ENCODE measurements at places on chromosomes 3 and 15.

GRCh38 chr3:124779751-124780191, 49.5 kb downstream of the UMPS start:
- no peak for DNase-seq

GRCh38 chr3:50008931-50009330, 69.0 kb downstream of the RBM6 start:
- DNase-seq = no peak

DNA sequence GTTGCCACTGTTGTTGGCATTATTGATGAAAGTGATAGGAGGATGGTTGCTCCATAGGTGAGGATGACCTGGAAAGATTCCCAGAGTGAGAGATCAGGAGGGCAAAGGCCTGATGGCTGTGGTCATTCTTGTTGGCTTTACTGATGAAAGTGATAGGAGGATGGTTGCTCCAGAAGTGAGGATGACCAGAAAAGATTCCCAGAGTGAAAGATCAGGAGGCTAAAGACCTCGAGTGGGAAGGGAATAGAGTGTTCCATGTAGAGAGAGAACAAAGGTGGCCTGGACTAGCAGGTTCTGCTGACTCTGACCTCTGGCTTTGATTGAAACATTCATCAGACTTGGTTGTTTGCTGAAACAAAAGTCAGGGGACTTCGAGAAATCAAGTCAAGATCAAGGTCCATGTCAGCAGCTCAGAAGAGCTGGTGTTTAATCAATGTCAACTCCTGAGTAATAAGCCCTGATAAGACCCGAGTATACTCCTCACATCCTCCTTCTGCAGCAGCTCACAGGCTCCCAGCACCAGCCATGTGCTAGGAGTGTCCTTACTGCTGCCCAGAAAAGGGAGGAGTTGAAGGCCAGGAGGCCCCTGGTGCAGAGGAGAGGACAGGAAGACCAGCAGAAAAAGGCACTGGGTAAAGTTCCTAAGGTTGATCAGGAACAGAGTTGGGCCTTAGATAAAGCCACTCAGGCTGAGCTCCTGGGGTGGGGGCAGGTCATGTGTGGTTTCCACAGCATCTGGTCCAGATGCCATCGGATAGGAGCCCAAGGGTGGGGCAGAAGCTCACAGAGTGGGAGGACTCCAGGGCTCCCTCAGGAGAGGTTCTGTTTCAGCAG, 19.9 kb downstream of the CYP8B1 start:
- DNase-seq = no peak

DNA sequence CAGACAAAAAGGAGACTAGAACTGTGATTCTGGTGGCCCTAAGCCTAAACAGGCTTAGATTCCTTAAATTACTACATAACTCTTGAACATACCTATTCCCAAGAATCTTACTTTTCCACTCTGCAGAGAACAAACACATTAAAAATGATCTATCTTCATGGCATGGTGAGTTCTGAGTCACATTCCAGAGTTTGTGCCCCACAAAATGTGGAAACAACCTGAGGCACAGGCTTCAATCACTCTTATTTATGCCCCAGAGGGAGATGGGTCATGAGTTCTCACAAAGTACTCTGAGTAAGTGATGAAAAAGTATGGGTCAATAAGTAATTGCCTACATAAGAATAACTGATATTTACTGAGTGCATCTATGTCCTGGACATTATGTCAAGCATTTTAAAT, 137.5 kb upstream of the SLC2A2 start:
- no peak for DNase-seq

- DNase-seq = no peak
Measured at GRCh38 chr3:58003093-58003492, 5.1 kb upstream of the FLNB start.

GRCh38 chr3:194301730-194302129, 49.4 kb downstream of the CPN2 start:
- DNase-seq = no peak

GRCh38 chr3:127699416-127700300, 26.9 kb downstream of the ABTB1 start:
- no peak for DNase-seq

DNA sequence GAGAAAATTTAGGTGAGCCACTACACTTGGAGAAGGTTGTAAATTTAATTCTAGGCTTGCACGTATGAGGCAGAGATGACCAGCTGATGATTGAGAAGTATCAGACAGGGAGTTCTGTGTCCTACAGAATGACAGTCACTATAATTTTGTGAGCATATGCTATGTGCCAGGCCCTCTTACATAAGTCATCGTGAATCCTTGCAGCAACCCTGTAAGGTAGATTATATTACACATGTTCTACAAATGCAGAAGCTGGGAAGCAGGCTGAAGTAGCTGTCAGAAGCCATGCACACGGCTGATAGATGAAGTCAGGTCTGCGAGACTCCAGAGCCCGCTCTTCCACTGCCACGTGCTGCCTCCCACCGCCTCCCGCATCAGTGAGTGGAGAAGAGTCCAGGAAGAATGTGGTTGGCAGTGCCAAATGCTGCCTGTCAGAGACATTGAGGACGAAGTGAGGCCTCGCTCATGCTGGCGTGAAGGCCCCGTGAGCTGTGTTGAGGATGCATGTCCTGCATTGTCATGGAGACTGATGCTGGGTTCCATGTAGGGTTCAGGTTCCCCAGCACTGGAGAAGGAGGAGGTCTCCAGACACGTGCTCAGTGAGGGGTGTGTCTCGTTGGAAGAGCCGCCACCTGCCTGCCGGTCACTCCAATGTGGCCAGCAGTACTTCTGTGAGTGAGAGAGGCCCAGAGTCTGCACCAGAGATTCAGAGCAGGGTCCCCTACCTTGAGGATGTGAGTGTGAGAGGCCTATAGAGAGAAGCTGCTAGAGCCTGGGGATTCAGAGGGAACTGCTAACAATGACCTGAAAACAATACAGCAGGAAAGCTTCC, 123.3 kb upstream of the PLXNA1 start:
- DNase-seq = no peak

DNA sequence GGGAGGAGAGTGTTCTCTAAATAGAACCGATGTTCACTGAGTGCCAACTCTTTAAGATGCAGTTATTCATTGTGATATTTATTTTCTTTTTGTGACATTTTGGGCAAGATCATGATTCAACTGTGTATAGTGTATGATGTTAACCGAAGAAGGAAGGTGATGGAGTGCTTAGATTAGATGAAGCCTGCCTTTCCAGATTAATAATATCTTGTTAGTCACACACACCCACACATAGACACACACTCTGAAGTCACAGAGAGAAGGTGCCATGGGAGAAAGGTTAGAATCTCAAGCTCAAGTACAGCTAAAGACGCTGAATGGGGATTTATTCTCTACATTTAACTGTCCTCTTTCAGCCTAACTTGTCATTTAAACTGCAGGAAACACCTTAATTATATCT, 77.0 kb downstream of the SLC9A9 start:
- DNase-seq = no peak

GRCh38 chr3:12681943-12682390, 18.1 kb upstream of the RAF1 start:
- no peak for DNase-seq

DNA sequence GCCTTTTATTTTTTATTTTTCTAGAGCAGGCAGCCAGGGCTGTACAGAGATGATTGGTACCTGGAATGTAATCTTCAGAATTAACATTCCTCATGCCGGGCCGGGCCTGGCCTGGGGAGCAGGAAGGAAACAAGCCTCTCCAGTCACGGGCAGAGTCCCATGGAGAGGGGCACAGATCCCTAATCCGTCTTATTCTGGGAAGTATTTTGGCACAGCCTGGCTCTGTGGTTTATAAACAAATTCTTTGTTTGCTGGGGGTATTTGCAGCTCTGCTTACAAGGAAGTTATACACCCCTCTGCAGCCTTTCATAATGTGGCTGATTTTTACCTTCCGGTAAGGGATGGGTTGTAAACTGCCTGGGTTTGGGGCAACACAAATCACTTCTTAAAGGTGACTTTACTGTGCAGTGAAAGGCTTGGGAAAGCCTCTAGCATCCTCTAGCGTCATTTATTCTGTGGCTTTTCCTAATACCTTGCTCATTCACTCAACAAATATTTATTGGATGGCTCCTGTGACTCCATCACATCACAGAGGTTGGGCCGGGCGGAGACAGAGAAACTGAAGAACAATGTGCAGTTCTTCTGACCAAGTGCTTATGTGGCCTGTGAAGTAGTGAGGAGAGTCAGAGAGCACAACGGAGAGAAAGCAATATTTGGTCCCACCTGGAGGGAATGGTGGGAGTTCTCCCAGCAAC, 2.7 kb downstream of the SLC6A20 start:
- no peak for DNase-seq

DNA sequence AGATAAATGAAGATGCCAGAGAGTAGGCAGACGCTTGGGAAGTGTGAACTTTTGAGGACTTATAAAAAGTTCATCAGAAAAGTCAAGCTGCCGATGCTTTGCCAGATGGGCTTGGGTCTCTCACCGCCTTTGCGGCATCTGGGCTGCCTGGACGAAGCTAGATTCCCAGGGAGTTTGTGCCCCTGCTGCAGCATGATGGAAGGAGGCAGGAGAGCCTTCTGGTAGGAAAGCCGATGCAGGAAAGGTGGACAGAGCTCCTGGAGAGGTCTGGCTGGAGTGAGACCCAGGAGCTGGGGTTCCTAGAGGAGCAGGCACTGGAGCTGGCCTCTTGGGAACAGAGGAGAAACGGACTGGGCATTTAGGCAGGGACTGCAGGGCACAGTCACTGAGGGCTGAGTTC, 51.9 kb upstream of the ATP2B2 start:
- DNase-seq = no peak

DNA sequence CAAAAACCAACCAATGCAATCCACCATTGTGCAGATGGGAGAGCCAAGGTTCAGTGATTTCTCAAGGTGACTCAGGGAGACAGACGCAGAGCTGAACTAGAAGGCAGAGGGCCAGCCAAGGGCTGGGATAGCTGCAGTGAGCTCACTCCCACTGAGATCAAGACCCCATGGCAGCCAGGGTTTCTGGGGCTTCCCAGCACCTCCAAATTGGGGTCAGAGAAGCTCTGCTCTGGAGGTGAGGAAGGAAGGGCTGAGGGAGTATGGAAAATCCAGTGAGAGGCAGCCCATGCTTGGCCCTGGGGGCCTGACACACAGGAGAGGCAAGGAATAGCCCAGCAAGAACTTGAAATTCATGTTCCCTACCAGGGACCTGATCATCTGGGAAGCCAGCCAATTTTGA, 61.0 kb downstream of the ISG20 start:
- no peak for DNase-seq

GRCh38 chr3:46375814-46376213, 5.1 kb downstream of the CCR5 start:
- DNase-seq = no peak

GRCh38 chr3:105613120-105613519, 246.4 kb downstream of the ALCAM start:
- DNase-seq = no peak

GRCh38 chr3:25432176-25432720, 4.2 kb downstream of the RARB start:
- DNase-seq = no peak

DNA sequence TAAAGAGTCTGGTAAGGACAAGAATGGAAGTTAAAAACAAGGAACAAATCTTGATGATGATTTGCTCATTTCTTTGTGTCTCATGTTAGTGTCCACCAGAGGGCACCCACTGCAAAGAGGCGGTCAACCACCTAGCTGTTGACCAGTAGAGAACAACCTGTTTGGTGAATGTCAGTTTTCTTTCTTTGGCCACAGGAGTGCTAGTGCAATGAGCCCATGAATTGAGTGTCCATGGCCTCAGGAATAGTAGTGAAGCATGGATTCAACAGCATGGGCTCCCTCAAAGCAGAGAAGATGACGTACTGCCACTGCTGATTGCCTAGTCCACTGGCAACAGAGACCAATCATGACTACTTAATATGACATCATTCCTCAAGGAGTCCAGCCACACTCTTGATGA, 10.7 kb upstream of the CNTN6 start:
- no peak for DNase-seq

GRCh38 chr3:193796089-193796488, 203.1 kb downstream of the OPA1 start:
- no peak for DNase-seq

DNA sequence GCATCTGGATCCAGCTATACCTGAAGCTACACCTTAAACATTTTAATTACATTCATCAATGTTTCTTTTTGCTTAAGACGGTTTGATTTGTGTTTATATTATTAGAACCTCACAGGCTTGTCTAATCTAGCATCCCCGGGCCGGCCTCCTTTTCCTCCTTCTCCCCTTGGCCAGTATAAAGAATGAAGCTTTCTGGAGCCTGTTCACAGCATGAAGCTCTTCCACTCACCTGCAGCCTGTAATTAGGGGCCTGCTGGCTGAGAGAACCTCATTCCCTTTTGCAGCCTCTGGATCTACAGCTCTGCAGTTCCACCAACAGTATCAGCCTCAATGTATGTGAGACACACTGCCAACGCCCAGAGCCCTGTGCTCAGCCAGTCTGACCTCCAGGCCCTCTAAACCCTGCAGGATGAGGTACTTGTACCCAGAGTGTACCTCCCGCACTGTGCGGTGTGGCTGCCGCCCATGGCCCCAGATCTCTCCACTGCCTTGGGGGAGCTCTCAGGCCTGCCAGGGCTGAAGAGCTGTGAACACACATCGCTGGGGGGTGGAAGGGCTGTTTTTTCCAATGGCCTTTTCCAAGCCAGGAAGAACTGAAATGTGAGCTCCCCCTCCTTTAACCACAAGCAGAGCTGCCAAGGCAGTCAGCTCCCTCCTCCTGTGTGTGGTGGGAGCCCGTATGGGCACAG, 114.7 kb upstream of the ALDH1A3 start:
- no peak for DNase-seq

- DNase-seq = no peak
Measured at GRCh38 chr3:62567097-62568021, 194.0 kb upstream of the FEZF2 start.

GRCh38 chr3:111577798-111578685, 17.1 kb downstream of the ZBED2 start:
- no peak for DNase-seq

- DNase-seq = no peak
Measured at GRCh38 chr3:194251461-194251860, 99.7 kb downstream of the CPN2 start.

- no peak for DNase-seq
Measured at GRCh38 chr15:51267051-51267702, 71.2 kb downstream of the CYP19A1 start.

DNA sequence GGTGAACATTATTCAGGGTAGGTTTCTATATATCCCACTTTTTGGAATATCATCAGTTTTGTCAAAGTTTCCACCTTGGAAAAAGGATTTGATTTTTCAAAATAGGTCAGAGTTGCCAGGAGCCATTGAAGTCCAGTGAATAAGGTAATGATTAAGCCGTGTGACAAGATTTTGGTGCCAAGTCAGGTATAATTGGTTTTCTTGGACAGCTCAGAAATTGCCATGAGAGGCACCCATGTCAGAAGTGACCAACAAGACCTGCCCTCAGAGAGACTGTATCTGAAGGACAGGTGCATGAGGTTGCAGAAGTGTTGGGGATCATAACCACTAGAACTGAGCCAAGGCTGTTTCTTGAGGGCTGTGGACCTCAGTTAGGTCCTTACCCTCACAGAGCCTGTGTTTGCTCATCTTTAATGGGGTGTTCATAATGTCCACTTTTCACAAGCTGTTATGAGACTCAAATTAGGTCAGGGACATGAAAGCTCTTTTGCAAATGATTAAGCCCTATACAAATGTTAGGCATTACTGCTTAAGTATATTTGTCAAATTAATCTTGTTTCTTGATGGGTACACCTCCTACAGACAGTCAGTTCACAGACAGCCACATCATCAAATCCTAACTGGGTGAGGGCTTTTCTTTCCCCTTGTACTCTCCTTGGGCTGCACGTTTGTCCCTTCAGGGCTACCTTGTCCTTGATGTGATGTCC, 32.3 kb downstream of the CASR start:
- DNase-seq = no peak
